ENCODE measurements at places on chromosomes 3 and 15.

DNA sequence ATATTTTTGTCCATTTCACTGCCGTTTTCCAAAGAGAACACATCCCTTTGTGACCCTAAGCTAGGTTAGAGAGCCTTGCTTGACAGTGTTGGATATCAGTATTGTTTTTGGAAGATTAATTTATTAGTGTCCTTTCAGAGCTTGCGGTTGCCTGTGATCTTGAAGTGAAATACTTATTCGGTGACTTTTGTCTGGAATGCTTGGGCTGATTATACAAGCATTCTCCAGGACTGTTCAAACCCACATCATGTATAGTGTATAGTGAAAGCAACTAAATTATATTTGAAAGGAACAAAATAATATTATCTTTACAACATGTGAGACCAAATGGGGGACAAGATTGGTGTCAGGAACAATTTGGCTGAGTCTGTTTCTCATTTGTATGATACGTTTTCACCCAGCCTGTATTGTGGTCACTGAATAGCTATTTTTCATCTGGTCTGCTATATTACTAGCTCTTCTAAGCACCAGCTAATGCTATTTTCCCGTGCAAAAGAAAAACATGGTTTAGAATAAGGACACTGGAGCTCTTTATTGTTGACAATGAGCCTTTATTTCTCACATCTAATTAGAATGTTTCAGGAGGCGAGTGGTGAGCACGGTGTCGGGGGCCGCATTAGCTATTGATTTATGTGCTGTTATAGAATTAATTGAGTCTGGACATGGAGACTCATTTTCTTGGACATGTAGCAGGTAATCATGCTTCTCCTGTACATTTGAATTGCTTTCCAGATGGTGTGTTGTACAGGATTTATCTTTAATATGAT, 158.1 kb downstream of the APBA2 start:
- peak; percentile 27 for DNase-seq

DNA sequence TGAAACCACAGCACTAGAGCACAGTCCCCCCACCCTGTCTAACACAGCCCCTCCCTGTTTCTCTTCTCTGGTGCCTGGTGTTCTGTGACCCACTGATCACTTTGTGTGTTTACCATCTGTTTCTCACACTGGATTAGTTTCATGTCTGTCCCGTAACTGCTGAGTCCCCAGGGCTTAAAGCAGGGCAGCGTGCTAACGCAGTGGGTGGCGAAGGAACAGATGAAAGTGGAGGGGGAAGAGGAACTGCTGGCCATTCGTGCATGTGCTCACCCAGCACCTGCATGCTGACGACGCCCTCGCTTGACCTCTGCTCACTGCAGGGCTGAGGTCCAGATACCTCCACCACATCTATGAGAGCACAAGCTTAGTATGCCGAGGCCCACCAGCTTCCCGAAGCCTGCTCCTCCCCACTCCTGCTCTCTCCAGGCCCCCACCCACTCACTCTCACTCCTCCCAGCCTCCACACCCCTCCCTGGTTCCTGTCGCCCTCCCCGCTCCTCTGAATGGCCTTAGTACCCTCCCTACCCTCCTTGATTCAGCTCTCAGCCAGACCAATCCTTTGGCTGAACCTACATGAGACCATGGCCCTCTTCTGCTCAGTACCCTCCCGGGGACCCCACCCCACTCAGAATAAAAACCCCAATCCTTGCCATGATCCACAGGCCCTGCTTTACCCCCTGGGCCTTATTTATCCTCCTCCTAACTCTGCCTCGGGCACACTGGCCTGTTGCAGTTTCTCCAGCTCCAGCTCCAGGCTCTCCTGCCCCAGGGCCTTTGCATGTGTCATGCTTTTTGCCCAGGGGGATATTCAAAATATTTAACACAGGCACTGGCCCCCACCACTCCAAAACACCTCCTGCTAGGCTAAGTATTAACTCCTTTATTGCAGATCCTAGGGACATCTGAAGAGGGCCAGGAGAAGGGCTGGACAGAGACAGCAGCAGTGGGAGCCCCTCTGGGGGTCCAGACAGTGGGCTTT, 15.1 kb upstream of the IQSEC1 start:
- no peak for DNase-seq

- DNase-seq, result no peak
Measured at GRCh38 chr15:79872358-79873017, 24.3 kb downstream of the MTHFS start.

DNA sequence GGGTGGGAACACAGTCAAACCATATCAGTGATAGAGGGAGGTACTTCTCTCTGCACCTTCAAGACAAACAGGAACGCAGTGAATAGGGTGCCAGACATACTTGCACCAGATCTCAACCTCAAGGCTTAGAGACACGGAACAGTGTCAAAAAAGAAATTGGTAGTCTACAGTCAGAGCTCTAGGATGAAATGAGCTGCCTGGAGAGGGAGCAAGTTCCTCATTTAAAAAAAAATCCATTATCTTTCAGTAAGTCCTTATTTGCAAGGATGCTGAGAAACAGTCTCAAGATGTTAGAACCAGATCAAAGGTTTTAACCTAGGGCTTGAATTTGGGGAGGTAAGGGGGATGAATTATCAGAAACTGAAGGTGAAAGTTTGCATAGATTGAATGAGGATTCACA, 20.2 kb upstream of the LMCD1 start:
- no peak for DNase-seq

DNA sequence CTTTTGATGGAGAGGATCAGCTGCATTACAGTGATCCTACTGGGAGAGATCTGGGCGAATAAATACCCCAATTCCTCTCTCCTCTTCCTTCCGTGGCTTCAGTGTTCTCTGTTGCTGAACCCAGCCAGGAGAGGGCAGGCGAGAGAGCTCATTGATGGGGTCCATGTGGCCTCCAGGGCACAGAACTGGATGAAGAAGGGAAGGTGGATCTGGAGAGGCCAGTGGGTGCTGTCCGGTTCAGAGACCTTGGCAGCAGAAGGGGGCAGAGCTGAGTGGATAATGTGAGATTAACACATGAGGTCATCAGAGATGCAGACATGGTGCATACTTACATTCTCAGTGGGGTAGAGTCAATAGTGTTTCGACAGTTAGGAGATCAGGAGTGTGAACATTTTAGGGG, 193.6 kb downstream of the CLSTN2 start:
- DNase-seq, result no peak
